HT1080 (cell line): ENCODE measurements at places on chromosomes 4 and X.

GRCh38 chr4:6625256-6625655 lies 15.2 kb upstream of the MRFAP1 start:
- DNase-seq: no peak

DNA sequence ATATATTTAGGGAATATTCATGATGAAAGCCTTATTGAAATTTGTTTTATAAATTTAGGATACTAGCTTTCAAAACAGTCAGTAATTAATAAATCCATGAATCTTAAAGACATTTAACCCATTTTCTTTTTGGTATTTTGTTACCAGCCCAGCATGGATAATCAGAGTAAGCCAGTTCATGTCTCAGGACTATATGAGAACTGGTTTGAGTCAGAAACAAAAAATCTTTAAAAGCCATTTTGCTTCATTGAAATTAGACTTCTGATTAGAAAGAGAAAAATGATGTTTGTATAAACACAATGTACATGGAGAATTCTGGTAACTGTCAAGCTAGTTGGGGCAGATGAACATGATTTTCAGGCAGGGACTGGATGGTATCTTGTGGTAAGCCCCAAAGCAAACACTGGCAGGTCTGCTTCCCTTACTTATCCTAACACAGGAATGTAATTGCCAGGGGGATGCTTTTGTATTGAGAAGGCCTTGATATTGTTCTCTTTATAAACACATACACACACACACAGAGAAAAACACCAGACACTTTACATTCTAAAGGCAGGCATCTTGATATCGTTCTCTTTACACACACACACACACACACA lies 9.4 kb downstream of the ARHGAP10 start:
- peak; percentile 34 for DNase-seq

- DNase-seq: no peak
These were observed 140.1 kb downstream of the BTC start for GRCh38 chr4:74654230-74654681.

- no peak for DNase-seq
These were observed 4.8 kb upstream of the TIMP1 start for GRCh38 chrX:47577424-47577823.

- DNase-seq: no peak
These were observed 907.1 kb downstream of the FAT4 start for GRCh38 chr4:126221717-126222340.

- DNase-seq: no peak
These were observed 398.1 kb upstream of the RPS6KA3 start for GRCh38 chrX:20664774-20665173.
